ENCODE measurements at places on chromosomes 5 and 9.

GRCh38 chr9:21576331-21577189 lies 94.4 kb upstream of the IFNE start:
- DNase-seq, result no peak

DNA sequence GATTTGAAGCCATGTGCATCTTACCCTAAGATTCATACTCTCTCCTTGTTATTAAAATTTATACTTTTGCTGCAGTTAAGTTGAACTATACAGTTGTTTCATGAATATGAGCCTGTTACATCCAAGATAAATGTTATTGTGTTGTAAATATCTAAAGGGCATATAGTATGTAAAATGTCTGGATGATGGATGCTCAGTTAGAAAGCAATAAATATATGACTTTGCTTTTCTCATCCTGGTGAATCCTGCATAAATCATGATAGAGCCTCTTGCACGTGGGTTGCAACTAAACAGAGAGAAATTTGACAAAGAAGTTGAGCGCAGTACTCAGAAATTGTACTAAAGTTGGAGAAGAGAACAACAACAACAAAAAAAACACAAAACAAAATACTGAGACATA lies 99.5 kb downstream of the PRDM9 start:
- no peak for DNase-seq

DNA sequence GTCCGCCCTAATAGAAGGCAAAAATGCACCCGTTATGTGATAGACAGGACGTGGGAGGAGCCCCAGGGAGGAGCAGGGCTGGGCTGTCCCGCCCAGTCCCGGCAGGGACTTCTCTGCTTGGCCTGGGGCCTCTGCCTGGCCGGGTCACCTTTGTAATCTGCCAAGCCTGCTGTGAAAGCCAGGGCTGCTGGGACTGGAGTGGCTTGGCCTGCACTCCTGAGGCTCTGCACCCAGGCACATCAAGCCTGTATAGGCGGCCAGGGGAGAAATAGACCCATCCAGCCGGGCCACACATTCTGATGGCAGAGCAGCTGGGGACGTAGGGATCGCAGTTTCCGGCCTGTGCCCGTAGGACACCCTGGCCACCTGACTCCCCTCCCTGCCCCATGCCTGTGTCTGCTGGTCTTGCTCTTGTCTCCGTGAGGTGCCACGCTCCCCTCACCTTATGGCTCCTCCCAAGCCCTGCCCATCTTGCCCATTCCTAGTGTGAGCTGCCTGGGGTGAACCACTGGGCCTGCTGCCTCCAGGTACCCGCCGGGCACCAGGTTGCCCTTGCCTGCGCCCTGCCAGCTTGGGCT lies 28.1 kb downstream of the DYNC2I2 start:
- DNase-seq, result no peak

- DNase-seq, result no peak
Observed at GRCh38 chr9:8514760-8515159, 715.2 kb upstream of the DMAC1 start.

DNA sequence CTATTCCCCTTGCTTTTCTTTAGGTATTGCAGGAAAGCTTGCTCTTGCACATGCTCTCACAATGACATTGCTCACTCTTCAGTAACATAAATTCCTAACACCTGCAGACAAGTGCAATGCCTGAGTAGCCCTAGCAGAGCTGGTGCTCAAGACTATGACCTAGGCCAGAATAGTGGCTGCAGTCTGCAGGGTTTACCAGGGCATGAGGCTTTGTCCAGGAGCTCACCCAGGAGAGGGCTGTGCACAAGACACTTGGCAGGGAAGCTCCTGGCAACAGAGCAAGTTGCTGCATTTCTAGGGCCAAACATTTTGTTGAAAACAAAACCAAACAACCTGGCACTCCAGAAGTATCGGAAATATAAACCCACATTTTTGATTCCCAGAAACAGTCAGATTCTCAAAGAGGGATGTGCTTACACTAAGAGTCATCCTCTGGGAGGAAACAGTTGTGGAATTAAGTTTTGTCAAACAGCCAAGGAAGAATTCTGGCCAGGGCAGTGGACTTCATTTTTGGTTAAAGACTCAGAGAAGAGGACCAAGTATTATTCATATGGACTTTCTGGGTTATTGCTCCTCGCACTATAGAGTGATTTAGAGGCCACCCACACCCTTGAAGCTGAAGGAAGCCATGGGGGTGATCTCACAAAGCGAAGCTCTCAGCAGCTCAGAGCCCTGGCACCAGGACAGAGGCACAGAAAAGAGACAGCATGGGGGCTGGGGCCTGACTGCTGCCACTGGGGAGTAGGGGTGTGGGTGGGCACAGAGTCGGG lies 44.9 kb downstream of the MACROH2A1 start:
- no peak for DNase-seq

DNA sequence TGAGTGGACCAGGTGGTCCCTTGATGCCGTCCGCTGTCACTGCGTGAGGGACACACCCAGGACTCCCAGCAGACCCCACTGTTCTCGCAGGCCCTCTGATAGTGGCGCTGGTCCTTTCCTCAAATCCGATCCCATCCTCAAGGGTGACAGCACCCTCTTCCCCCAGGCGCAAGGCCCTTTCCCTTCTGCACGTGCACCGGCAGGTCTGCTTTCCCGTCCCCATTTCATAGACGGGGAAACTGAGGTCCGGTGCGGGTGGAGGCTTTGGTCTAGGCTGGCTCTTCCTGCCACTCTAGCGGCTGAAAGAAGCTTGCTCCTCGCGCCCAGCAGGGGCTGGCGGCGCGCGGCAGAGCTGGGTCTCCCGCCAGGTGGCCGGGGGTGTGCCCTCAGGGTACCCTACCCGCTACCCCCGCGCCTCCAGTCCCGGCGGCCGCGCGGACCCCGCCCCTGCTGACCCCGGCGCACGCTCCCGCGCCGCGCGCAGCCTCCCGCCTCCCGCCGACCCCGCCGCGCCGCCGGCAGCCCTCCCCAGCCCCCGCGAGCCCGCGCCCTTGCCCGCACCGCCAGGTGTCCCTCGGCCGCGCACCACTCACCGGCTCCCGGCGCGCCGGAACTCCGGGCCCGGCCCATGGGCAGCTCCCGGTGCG lies 453 bp downstream of the RASGEF1C start:
- DNase-seq, result no peak

DNA sequence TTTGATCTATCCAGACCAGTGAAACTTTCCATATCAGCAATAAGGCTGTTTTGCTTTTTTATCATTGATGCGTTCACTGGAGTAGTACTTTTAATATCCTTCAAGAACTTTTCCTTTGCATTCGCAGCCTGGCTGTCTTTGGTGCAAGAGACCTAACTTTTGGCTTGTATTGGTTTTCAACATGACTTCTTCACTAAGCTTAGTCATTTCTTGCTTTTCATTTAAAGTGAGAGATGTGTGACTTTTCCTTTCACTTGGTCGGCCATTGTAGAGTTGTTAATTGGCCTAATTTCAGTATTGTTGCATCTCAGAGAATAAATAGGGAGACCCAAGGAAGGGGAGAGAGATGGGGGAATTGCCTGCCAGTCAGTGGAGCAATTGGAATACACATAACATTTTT lies 26.4 kb upstream of the CMYA5 start:
- no peak for DNase-seq

DNA sequence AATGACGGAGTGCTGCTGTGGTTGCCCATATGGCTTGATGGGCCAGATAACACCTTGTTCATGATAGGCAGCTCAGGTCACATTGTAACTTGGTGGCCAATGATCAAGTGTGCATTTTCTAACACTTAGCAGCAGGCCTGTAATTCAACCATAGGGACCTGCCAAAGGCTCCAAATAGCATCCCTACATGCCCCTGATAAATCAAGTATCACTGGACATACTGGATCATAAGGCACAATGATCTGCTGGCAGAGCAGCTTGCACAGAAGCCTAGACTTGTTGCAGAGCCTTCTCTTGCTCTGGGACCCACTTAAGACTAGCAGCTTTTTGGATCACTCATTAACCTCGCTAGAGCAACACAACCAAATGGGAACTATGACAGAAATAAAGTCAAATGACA lies 46.0 kb upstream of the ISOC1 start:
- DNase-seq, result no peak

GRCh38 chr5:13498279-13498678 lies 446.2 kb downstream of the DNAH5 start:
- DNase-seq, result no peak

- no peak for DNase-seq
Observed at GRCh38 chr9:81871695-81872094, 56.5 kb upstream of the SPATA31D4 start.

DNA sequence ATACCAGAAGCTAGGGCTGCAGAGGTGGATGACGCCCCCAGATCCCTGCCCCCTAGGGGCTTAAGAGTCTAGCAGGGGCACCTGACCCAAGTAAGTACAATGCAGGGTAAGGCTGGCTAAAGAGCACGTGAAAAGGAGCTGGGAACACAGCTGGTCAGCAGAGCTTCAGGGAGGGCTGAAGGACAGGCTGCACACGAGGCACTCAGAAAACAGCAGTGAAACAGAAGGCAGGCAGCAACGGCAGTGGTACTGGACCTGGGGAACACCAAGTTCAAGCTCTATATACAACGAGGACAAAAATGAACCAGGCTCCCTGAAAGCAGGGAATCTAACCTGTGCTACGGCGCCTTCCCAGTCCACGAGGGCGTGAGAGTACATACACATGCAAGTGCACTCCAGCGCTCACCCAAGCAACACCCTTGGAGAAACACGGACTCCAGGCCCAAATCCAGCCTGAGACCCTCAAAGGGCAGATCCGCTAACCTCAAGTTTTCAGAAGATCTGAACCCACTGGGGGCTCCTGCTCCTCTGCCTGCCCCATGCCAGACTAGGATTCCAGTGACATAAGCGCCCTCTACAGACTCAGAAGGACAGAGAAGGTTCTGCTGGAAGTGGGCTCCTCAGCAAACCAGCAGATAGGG lies 57.4 kb downstream of the PSMB7 start:
- DNase-seq, result no peak

DNA sequence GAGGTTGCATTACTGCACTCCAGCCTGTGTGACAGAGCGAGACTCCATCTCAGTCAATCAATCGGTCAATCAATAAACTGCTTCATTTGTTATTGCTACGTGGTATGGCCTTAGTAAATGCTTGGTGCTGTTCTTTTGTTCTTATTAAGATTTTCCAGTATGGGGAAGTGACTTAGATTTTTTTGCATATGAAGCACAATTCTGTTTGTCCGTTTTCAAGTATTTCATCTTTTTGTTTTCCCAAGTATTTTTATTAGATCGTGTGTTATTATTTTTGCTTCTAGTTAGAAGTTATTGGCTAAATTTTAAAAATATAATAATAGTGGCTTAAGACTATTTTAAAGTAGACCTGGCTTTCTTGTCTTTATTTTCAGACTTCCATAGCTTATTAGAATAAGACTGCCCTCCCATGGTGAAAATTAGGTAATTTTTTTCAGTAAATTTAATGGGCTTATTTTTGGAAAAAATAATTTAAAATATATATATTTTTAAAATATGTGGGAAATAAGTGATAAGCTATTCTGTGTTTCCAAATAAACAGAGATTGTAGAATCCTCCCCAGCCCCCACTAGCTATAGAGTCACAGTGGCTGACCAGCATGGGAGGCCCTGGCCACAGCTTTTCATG lies 14.7 kb upstream of the OMD start:
- no peak for DNase-seq

GRCh38 chr5:163682234-163682633 lies 176.8 kb downstream of the MAT2B start:
- DNase-seq, result no peak

DNA sequence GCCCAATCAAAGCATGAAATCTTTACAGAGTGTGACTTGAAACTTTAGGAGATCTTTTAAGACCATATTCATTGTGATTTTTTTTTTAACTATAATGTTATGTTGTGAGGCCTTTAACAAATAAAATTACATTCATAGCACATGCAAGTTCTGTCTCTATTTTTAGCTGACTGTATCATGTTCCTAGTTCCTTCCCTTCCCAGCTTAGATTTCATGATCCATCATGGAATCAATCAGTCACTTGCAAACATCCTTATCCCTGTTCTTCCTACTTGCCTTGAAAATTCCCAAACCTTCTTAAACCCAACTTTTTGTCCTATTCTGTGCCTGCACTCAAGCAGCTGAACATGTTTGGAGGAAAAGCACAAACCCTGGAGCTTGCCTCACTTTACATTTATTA lies 141.8 kb downstream of the DMXL1 start:
- DNase-seq, result no peak

DNA sequence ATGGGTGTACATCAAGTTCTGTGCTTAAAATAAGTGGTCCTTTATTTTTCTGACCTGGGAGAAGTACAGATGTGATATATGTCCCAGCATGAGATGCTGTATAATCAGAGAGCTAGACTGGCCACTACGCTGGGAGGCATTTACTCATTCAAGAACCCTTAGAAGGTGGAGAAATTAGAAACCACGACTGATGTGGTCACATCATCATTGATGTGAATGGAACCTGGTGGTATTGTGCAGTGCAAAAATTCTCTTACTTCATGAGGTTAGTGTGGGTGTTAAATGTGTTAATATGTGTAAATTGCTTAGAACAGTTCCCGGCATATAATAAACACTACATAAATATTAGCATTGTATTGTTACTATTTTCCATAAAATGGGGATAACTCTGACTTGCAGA lies 69.5 kb upstream of the CKMT2 start:
- DNase-seq, result no peak

DNA sequence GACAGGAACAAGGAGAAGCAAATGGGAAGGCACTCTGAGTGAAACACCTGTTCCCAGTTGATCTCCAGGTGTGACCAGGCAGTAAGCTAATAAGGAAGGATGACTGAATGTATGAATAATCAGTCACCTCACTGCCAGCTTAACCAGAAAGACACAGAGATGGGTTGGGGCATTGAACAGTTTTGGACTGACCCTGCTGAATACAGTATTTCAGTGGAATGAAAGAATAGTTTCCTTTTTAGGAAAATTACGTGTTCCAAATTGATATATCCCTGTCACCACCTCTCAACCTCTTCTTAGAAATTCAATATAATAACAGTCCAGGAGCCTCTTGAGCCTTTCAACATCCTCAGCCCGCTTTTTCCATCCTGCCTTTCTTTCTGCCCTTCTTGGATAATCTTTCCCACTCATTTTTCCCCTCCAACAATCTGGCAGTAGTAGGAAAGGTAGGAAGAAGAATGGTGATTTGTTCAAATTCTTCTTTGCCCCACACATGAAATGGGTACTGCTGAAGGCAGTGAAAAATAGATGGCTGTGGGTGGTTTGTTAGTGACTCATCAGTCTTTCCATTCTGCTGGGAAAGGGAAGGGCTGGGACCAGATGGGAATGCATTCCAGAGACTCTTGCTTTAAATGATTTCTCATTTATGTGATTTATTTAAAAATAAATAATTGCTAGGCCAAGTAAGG lies 117.9 kb downstream of the ZSWIM6 start:
- DNase-seq, result no peak
